IPS DF 19.7 (cell line): ENCODE measurements at places on chromosomes 5 and 9.

- no peak for DNase-seq
Observed at GRCh38 chr9:114761523-114761922, 44.3 kb downstream of the TNFSF15 start.

- no peak for DNase-seq
Observed at GRCh38 chr9:89319015-89319905, 960 bp downstream of the SECISBP2 start.

GRCh38 chr5:54234304-54234933, 76.0 kb downstream of the ARL15 start:
- no peak for DNase-seq

DNA sequence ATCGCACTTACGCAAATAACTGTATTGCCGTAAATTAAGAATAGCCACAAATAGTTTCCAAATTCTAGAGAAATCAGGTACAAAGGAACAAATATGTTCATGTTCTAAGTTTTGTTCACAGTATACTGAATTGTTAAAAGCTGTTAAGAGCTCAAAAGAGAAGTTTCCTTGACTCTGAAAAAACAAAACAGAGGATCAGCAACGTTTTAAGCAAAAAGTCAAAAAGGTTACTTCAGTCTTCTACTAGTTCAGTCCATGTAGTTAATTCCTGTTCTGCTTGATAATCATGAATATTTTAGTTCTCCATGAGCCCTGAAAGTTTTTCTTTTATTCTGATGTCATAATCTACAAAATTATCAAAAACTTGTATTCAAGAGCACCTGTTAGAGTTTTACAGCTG, 128.6 kb upstream of the MAST4 start:
- DNase-seq = no peak

- peak; percentile 23 for DNase-seq
Observed at GRCh38 chr9:34334337-34334824, 5.0 kb downstream of the NUDT2 start.

GRCh38 chr9:70415041-70415440, 584 bp upstream of the KLF9 start:
- DNase-seq = no peak

DNA sequence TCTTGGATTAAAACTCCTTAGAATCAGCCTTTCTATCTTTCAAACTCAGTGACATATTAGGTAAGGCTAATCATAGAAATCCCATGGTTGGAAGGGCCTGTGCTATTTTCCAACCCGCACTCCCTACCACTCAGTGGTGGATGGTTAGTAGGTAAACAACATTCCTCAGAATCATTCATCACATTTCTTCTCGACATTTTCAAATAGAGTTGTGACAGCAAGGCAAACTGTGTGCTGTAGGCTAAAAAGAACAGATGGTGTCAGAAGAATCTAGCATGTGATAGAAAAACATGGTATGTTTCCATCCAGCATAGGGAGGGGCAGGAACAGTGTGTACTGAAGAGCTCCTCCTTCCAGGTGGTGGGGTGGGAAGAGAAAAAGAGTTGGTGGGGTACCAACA, 227.3 kb upstream of the NMUR2 start:
- no peak for DNase-seq

DNA sequence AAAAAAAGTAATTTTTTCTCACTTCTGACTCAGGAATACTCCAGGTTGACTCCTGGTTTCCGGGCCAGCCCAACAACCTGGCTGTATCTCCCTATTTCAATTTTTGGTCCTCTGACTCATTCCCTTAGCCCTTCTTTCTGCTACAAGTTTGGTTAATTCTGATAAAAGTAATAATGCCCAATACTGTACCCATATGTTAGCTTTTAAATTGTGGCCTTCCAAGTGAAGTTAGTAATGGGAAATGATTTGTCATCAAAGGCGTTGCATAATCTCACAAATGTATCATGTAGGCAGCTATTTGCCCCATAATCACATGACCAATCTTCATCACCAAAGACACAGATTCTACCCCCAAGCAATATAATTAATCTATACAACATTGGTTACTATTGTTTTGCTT, 31.1 kb upstream of the BNC2 start:
- DNase-seq = no peak

GRCh38 chr5:122412966-122413365, 100.9 kb downstream of the SNCAIP start:
- DNase-seq = no peak

- no peak for DNase-seq
Observed at GRCh38 chr9:99782962-99783718, 38.5 kb upstream of the NR4A3 start.

DNA sequence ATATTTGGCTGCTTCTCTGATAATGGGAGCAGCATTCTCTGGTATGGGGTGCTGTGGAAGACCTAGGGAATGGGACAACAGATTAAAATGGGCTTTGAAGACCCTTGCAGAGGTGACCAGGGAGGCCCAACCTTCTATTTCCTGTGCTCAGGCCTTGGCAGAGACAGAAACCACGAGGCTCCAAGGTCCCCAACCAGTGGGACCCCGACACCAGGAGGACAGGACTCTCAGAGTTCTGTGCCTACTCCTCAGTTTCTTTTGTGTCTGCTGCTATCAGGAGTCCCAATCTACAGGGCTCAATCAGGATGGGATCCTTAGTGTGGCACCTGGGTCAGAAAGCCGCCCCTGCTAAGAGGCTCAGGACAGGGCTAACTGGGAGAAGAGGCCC, 29.3 kb downstream of the CSF2 start:
- no peak for DNase-seq

DNA sequence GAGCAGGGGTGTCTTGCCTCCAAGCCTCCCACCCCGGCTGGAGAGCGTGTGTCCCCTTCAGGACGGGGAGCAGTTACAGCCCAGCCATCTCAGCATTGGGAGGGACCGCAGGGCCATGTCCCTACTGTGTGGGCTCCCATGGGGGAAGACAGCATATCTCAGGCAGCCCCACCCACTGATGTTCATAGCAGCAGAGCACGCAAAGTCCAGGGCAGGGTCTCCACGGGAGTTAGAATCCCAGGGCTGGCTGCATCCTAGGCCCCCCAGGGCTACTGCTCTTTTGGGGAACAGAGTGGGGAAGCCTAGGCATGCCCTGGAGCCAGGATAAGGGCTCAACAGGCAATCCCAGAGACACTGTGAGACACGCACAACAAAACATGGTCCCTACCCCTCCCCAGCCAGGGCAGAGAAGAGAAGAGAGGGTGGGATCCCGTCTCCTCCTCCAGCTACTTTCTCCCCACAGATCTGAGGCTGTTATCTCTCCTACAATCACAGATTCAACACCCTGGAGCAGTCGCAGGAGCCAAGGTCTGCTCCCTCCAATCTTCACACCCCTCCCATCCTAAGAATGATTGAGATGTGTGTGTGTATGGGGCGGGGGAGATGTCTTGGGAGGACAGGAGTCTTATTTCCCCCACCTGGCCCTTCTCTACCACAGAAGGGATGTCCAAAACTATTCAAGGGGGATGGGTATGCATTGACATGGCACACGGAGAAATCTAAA, 3.4 kb downstream of the CNTFR start:
- no peak for DNase-seq

GRCh38 chr5:111675201-111675934, 81.6 kb downstream of the NREP start:
- no peak for DNase-seq

DNA sequence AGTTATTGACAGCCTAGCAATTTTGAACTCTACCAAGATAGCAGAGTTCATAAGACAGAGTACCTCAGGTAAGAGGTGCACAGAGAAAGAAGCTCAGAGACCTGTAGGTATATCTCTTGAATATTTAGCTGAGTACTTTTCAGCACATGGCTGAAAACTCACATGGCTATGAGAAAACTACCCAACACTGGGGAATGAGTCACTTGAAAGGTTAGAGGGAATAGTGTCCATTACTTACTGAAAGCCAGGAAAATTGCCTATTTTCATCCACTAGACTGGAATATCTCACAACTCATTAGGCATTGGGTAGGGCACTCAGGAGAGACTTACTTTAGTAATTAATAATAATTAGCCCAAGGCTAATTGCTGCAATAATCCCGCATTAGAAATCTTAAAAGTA, 8.3 kb downstream of the TSLP start:
- DNase-seq = no peak

DNA sequence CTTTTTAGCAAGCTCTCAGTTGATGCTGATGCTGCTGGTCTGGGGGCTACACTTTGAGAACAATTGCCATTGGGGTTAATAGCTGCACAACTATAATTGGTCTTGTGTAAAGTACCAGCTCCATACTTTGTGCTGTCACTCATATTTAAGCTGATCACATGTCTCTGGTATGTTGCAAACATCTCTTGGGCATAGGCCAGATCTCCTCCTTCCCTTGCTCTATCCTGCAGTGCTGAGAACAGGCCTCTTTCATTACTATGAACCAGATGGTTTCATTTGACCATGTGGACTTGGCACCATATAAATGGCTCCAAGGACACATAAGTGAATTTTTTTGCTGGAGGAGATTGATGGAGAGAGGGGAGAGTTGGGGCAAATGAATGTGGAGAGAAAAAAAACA, 48.4 kb downstream of the DMRT2 start:
- DNase-seq = no peak

DNA sequence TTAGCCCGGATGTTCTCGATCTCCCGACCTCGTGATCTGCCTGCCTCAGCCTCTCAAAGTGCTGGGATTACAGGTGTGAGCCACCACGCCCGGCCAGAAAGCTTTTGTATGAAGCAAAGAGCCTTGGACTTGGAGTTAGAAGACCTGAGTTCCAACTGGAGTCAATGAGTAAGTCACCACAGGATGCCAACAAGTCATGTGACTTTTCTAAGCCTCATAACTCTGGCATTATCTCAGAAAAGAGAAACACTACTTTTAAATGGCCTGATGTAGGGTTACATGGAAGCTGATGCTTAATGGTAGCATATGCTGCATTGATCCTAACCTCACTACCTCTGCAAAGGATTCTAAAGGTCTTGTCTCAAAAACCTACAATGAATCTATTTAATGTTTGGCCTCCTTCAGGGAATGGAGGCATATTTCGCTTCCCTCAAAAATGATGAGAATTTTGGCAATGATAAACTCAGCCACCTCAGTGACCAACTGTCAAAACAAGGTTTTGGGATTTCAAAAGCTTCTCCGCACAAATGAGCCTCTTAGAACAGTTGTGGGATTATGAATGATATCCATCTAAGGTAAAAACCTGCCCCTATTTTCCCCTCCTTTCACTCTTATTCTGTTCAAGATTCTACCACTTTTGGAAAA, 236.8 kb downstream of the ACTL7B start:
- DNase-seq = no peak

GRCh38 chr5:82694711-82695285, 382.4 kb downstream of the TMEM167A start:
- DNase-seq = no peak

GRCh38 chr9:76717613-76718012, 46.6 kb upstream of the PCA3 start:
- DNase-seq = no peak

GRCh38 chr5:90153031-90153430, 256.5 kb downstream of the CETN3 start:
- DNase-seq = no peak

DNA sequence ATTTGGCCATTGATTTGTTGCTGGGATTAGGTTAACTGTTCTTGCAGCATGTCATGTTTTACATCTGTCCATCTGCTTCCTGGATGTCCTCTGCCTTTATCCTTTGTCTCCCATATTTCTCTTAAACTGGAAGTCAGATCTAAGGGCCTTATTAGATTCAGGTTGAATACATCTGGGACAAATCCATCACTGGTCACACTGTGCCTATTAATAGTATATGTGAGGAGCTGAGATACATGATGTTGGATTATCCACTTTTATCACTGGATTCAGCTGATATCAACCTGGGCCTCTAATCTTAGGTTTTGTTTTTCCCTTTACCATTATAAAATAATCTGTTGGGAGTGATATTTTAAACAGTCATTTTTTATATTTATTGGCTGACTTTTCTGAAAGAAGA, 41.8 kb upstream of the ROPN1L start:
- no peak for DNase-seq

DNA sequence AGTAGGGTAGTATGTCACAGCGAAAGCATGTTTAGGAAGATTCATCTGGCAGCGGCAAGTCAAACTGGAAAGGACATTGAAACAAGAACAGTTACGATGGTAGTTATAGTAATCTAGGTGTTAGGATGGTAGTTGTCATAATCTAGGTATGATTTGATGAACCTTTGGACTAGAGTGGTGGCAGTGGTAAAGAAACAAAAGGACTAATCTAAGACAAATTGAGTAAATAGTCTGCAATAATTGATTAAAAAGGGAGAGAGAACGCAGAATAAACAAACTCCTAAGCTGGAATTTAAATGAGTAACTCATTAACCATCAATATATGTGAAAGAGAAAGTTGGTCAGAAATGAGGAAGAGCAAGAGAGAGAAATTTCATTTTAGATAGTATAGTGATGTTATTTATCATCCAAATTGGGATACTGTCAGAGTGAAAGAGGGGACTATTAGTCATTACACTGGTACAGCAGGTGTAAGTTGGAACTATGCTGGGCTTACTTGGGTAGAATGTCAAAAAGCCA, 56.8 kb downstream of the MTREX start:
- no peak for DNase-seq

DNA sequence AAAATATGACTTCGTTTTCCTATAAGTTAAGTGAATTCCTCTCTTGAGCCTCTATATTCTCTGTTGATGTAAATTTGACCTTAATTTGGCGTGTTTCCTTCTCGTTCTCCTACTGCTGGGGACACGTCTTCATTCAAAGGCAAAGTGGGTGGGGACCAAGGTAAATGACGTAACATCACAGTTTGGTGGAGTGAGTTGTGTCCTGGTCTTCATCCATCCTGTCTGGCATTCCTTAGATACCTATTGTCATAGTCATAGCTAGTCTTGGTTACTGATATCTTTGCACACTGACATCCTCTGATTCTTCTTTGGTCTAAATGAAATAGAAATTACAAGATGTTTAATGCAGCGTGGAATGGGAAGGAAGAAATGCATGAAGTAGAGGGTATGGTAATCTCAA, 108.5 kb downstream of the NNT start:
- no peak for DNase-seq

DNA sequence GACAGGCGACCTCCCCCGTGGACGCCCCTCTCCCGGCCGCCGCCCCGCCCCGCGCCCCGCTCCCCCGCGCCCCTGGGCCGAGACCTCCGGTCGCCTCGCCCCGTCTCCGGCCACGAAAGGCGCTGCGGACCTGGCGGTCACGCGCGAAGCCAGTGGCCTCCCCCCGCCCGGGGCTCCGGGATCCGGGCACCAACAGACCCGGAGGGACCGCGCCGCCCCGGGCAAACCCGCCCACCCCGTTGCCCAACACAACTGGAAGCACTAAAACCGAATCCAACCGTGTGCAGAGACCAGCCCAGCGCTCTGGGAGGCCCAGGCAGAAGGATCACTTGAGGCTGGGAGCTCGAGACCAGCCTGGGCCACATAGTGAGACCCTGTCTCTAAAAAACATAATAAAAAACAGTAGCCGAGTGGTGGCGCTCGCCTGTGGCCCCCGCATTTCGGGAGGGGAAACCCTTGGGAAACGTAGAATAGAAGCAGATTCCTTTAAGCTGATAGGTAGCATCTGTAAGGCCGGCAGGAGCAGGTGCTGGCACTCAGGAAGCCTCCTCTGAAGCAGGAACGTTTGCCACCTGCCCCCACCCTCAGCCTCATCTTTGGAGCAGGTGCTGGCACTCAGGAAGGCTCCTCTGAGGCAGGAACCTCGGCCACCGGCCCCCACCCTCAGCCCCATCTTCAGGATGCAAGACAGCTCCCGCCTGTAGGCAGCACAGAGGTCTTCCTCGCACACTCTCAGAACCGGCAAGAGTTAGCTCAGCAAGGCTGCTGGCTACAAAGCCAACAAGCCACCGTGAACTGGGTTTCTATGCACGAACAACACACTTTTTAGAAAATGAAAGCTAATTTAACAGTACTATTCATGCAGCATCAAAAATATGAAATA, 4.6 kb upstream of the SLC9A3 start:
- no peak for DNase-seq
